ENCODE measurements at places on chromosomes 2 and 18.
A peak's percentile ranks its signal among the peaks of the same experiment; 100 is the strongest.

GRCh38 chr2:106201661-106202060, 7.6 kb upstream of the UXS1 start:
- DNase-seq, result no peak

GRCh38 chr2:113276761-113277425, 1.8 kb downstream of the PAX8 start:
- DNase-seq, result no peak

- DNase-seq, result no peak
These were observed 72.7 kb upstream of the UBE2E3 start for GRCh38 chr2:180907731-180908130.

DNA sequence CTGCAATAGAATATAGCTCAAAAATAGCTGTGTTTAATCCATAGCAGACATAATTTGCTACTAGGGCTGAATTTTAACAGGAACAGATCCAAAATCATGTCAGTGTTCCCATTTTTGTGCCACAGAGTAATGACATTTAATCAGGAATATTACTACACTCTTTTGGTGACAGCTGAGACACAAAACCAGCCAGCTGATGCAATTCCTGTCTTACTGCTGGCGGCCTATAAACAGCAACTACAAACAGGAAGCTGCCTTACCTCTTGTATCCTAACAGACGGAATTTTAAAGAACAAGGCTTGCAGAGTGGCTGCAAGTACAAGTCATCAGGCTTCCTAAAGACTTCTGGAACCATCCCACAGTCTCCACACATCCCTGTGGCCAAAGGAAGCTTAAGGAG, 218.1 kb downstream of the ZNF521 start:
- DNase-seq, result no peak

GRCh38 chr18:46754661-46755292, 2.1 kb downstream of the ST8SIA5 start:
- no peak for DNase-seq

DNA sequence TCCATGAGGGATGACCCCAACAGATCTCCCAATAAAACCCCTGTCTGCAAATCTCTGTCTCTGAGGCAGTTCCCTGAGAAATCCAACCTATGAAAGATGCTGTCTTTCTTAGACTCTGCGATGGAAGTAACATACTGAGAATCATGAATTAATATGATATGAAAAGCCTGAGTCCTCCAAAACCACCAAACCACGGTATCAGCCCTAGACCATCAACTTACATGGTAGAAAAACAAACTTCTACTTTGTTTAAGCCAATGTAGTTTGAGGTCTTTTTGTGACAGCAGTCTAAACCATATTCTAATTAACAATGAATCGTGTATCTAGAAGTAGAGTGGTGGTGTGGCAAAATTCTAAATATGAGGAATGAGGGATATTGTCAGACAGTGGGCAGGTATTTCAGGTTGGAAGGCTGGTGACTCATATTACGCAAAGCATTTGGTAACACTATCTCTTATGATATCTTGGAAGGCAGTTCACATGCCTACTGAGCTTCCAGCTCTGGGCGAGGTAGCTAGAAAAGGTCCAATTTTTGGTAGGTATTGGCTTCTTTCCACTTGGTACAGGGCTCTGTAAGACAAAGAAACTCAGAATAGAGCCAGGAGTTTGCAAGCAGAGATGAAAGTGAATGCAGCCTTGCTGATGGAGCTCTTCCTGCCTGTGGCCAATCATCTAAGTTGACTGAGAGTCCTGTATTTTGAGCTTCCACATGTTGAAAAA, 215.8 kb downstream of the ZFP36L2 start:
- DNase-seq, result no peak

GRCh38 chr18:12074736-12075135, 18.9 kb upstream of the ANKRD62 start:
- DNase-seq, result no peak

- no peak for DNase-seq
These were observed at the start of gene KCNJ3 for GRCh38 chr2:154698296-154698720. KCNJ3 (plus strand) TSS chr2:154698695; CDS start chr2:154698776, 81 bp downstream.

- no peak for DNase-seq
These were observed 203.9 kb downstream of the PRKCE start for GRCh38 chr2:45855374-45855773.

DNA sequence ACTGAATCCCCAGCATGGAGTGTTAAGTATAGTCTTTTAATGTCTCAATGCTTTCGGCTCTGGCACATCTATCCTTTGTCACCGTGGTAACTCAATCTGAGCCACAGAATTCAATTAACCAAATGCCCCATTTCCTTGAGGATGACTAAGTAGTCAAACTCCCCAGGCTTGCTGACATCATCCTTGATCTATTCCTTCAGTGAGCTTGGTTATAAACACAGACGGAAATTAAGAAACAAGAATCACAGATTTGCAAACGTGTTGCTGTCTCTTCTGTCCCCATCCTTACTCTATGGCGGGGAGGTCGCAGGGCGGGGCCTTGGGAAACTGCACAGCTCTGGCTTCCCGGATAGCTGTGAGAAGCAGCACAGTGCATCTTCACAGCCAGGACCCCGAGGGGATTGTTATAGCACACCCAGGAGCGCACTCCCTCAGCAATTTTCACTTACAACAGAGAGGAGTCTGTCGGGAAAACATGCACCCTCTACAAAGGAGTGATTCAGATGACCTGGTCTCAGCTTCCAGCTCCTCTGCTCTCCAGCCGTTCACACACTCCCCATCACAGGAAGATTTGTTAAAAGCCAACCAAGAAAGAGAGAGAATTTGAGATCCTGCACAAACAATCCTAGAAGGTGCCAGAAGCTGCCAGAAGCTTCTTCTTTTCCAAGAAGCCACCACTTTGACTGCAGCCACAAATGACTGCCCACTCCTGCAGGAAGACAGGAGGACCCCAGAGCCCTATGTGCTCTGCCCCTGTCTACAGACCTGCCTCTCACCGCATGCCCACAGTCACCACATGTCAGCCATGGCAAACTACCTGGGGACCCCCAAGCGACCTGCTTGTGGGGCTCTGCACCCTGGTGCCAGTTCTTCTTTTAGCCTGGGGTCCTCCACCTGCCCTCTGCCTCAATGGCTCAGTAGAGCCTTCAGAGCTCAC, 44.9 kb upstream of the YWHAQ start:
- no peak for DNase-seq

DNA sequence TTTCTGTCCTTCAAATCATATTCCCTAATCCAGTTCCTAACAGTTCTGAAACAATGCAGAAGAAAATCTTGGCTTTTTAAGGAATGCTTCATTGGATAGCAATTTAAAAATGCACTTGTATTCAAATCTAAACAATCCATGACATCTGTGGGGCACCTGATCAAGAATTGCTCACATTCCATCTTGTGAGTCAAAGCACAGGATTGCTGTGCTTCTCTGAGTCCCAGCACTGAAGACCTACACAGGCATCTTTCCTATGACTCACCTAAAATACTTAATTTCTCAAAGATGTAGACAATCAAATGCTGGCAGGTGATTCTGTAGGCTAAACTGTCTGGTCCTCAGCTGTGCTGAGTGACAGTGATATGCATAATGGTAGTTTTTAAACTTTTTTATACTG, 10.1 kb upstream of the ATP8B1 start:
- DNase-seq, result no peak

- DNase-seq, result no peak
These were observed 555 bp downstream of the TMEM18 start for GRCh38 chr2:676647-677055.

- no peak for DNase-seq
These were observed 5.3 kb downstream of the LHCGR start for GRCh38 chr2:48750128-48750739.

DNA sequence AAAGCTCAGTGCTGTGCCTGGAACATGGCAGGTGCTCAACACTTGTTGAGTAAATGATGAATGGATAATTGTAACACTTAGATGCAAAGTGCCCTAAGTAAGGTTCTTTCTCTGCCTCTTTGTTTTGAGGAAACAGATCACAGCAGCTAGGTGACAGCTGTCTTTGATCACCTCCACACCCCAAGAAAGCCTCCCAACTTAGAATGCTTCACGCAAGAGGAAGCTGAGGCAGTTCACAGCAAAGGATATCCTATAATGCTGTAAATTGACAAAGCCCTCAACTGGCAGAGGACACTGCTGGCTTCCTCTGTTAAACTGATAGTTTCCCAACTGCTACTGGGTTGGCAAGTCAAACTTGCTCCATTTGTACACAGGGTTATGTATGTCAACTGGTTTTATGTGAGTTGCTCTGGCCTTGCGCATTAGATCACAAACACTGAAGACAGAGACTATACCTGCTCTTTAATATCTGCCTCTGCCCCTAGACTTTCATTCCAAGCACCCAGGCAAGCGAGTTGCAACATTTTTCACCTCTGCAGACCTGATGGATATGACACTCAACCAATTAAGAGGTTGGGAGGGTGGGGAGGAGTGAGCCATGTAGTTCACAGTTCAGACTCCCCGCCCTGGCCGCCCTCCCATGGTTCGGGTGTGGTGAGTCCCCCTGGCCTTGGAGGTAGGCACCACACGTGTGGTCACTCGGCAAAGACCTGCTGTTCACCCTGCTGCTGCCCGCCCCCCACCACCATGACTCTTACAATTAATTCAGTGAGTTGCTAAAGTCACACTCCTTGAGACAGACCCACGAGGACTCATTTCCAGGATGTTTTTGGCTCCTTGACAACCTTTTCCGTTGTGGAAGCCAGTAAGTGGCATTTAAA, 4.8 kb upstream of the MALL start:
- DNase-seq, result no peak

DNA sequence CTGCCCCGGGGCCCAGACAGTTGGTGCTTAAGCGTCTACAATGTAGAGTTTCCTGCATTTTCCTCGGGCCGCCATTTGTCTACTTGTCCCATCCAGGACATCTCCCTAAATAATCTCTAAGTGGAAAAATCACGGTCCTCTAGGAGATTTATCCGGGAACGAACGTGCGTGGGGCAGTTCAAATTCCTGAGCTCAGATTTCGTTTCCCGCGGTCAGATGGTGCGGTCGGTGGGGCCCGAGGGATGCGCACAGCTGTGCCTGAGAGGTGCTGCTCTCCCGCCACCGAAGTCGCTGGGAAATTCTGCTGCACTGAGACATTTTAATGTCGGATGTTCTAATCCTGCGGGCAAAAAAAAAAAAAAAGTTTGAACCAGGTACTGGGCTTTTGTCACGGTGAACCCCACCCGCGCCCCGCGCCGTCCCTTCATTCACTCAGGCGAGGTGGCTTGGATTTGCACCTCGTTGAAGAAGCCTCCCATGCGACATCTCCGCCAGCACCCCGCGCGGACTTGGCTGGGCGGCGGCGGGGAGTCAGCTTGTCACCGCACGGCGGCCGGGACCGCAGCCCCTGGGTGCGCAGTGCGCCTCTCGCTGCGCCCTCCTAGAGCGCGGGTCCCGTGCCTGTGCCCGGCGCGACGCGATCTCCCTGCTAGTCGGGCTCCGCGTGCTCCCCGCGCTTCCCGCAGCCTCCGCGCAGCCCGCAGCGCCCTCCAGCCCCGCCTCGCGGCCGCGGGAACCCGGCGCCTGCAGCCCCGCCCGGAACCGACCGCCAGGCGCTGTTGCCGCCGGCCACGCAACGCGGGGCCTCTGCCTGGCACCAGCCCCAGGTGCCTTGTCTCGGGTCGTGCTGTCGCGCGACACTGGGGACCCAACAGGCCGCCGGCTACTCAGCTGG, 191.9 kb upstream of the TCF4 start:
- DNase-seq, result no peak

DNA sequence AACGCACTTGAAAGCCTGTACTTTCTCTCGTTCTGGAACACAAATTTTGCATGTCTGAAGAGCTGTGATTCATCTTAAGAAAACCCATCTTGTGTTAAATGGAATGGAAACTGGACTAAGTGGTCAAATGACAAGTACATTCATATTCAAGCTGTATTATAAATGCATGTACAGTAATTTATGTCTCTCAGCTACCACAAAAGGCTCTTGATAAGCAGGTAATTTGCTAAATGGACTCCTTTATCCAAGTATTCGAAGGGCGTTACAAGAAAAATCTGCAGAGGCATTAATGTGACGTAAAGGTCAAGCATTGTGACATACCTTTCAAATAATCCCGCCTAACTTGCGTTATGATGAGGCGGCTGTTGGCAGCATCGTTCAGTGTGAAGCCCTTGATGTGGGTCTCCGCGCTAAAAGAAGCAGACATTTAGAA, 66.6 kb downstream of the ABCG8 start:
- DNase-seq, result no peak

GRCh38 chr2:102737431-102737830, 24.4 kb upstream of the TMEM182 start:
- DNase-seq, result no peak

- DNase-seq, result no peak
These were observed 10.0 kb upstream of the VPS54 start for GRCh38 chr2:64029116-64029665.

- DNase-seq, result peak; percentile 3
These were observed 547 bp downstream of the SLC35F5 start for GRCh38 chr2:113755835-113756354.

- DNase-seq, result no peak
These were observed 42.6 kb downstream of the LPIN2 start for GRCh38 chr18:2970344-2970743.

DNA sequence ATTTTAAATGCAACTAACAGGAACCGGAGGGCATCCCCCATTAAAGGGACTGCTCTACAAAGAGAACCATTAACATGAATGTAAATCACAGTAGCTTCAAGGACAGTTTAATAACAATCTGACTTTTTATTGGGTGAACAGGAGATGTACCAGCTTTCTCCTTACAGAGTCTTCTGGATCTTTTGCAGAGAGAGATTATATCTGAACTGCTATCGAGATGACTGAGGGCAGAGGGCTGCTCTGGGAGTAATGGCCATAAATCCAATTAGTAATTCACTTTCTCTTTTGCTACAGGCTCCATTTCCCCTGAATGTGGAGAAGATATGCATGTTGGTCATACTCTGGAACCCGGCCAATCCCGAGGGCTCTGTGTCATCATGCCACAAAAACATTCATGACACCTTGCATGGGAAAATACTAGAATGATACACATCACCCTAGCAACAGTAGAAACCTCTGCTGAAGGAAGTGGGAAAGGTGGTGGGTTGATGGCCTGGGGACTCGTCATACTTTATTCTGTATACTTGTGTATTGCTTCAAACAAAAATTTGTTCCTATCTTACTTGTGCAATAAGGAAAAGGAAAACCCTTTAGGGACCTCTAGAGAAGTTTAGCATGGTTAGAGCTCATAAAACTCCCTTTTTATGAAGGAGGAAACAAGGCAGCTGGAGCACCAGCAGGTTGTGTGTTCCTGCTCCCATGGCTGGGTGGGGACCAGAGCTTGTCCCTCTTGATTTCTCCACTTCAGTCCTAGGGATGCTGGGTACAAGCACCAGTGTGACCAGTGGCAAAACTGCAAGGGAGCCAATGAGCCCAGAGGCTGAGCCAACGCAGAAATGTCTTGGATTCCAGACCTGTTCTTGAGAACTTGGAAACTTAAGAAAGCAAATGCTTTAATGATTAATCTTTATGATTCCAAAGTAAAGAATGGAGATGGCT, 26.0 kb downstream of the CTAGE1 start:
- DNase-seq, result no peak

DNA sequence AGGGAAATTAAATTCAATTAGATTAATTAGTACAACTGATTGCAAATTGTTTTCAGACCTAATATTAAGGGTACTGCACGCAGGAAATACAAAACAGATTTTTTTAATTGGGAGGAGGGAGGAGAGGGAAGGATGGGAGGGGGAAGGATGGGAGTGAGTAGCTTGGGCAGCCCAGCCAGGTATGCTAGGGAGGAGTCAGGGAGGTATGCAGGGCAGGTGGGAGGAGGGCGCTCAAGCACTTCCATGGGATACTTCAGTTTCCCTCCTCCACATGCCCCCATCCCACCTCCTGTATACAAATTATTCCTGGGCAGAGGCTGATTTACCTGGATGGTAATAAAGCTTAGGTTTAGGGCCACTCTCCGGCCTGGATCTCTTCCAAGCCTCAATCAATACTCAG, 76.6 kb upstream of the CAPN13 start:
- no peak for DNase-seq

- DNase-seq, result no peak
These were observed 63.5 kb downstream of the PTPN2 start for GRCh38 chr18:12820506-12820905.

Measured in stimulated activated CD4-positive, alpha-beta T cell treated with anti-CD3 and anti-CD28 coated beads, Interleukin-15, amount 100 ng/mL, for 1 hour (primary cell).